ENCODE measurements at places on chromosomes 16 and 17.

- DNase-seq: no peak
Observed at GRCh38 chr16:10485159-10485558, 95.2 kb downstream of the EMP2 start.

DNA sequence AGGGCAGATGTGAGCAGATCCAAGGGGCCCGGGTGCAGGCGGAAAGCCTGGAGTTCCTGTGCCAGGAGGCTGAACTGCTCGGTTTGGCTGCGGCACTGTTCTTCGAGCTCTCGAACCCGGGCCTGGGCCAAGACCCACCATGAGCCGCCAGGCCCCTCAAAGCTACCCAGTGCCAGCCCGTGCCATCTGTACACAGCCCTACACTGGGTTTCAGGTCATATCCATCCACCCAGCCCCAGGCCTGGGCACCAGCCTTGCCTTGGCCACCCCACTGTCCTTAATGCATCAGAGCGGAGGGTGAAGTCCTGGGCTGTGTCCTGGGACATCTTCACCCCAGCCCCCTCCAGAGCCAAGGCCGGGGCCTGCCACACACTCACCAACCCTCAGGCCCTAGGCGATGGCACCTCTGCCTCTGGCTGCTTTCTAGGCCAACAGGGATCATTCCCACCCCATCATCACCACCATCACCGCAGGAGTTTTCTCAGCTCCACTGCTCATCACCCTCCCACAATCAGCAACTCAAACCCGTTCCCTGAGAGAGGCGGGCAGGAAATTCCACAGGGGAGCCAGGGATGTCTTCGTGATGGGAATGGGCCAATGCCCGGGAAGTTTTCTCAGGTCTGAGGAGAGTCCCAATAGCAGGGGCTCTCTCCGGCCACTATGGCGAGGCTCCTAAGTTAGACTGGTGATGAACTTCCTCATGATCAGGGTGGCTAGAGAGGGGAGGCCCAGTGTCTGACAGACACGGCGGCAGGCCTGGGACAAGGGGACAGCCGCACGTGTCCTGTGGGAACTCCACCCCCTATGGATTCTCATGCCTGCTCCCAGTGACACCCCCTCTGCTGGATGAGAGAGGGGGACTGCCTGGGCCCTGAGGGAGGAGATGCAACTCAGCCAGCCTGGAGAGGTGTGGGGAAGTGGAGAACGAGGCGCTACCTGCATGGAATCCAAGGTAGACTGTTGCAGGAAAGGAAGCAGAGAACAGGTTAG, 9.1 kb downstream of the TSPOAP1 start:
- no peak for DNase-seq

GRCh38 chr16:49910541-49911071, 54.7 kb upstream of the ZNF423 start:
- DNase-seq: no peak

DNA sequence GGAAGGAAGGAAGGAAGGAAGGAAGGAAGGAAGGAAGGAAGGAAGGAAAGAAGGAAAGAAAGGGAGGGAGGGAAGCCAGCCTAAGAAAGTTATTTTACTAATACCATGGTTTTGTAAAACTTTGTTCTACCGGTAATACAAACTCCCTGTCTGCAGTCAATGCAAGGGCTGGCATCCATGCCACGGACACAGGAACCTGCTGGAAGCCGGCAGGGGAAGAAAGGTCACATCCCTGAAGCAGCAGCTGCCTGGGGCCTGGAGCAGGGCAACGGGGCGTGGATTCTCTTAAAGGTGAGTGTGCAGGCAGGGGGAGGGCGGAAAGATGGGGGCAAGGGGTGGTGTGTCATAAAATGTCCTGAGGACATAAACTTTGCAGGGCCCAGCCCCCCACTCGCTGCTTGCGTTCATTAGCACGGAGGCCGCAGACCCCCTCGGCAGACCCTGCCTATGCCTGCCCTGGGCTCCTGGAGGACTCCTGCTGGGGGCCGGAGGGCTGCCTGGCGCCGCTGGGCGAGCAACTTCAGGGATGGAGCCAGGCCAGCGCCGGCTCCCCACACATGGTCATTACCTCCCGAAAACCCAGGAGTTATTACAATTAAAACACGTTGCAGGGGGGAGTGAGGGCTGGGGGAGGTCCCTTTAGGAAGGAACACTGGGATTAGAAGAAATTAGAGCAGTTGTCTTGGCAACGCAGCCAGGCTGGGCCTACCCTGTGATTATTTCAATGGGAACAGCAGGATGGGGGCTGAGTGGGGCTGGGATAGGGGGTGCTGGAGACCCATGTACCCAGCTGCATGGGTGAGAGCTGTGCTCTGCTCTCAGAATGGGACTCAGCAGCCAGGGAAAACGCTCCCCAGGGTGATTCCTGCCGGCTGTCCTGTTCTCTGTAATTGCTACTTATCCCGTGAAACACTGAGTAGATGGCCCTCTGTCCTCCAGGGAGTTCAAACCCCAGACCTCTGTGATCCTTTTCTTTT, 257.9 kb downstream of the SOX9 start:
- DNase-seq: no peak

DNA sequence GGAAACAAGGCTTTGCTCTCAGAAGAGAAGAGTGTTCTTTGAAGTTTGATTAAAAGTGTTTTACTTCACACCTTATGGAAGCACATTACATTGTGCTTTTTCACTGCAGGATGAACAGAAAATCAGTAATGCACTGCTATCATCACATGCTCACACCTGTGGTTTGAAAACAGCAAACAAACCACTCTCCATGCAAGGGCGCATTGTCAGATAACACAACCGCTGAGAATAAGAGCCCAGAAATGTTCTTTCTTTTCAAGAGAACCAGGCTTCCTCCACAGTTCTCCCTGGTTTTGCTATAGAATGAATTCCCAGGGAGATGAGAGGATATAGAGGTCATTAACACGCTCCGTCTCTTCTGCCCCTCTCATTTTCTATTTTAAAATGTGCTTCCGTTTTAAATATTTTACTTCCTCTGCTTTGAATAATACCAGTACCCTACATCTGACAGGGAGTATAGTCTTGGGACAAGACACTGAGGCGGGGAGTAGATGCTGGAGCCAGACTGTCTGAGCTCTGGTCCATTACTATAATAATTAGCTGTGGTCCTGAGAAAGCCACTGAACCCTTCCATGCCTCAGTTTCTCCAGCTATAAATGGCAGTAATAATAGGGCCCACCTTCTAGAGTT, 71.6 kb downstream of the CDK5R1 start:
- no peak for DNase-seq

GRCh38 chr17:78919861-78920450, 5.2 kb downstream of the TIMP2 start:
- DNase-seq: no peak

DNA sequence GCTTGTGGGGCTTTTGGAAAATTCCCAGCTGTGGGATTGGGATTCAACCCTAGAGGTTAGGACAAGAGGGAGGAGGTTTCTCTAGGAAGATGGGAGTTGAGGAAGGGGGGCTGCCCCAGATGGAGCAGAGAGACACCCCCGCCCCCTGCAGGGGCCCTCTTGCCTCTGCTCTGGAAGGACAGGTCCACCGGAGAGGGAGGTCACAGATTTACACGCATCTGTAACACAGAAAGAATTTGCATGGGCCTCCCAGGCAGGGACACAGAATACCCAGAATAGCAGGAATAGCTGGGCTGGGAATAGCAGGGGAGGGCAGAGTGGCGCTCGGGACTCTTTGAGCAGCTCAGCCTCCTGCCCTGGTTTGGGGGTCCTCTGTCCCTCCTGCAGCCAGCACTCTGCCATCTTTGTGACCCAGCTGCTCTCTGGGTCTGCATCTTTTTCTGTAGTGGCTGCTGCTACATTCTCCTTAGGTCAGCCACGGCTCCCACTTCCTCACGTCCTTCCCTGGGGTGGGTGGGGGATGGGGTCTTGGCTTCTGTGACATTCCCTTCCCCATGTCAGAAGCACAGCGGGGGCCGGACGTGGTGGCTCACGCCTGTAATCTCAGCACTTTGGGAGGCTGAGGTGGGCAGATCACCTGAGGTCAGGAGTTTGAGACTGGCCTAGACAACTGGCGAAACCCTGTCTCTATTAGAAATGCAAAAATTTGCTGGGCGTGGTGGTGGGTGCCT, 33.9 kb upstream of the PLLP start:
- no peak for DNase-seq
